D721Med (cell line): ENCODE measurements at places on chromosomes 16 and 17.
A peak's percentile ranks its signal among the peaks of the same experiment; 100 is the strongest.

DNA sequence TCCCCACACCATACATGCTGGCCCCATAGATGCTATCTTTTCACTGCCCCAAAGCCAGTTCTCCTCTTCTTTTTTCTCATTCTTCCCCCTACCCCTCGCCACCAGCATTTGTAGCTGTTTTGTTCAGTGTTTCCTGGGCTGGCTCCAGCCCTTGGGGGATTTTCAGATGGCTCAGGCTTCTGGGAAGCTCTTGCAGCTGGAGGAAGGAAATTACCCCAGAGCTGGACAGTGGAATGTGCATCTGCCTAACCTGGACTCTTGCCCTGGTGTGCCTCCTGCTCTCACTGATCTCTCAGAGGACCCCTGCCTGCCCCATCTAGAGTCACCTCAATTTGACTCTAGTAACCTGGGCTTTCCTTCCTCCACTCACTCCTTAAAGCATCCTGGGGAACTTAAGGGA, 82.8 kb downstream of the MYH13 start:
- DNase-seq = no peak

DNA sequence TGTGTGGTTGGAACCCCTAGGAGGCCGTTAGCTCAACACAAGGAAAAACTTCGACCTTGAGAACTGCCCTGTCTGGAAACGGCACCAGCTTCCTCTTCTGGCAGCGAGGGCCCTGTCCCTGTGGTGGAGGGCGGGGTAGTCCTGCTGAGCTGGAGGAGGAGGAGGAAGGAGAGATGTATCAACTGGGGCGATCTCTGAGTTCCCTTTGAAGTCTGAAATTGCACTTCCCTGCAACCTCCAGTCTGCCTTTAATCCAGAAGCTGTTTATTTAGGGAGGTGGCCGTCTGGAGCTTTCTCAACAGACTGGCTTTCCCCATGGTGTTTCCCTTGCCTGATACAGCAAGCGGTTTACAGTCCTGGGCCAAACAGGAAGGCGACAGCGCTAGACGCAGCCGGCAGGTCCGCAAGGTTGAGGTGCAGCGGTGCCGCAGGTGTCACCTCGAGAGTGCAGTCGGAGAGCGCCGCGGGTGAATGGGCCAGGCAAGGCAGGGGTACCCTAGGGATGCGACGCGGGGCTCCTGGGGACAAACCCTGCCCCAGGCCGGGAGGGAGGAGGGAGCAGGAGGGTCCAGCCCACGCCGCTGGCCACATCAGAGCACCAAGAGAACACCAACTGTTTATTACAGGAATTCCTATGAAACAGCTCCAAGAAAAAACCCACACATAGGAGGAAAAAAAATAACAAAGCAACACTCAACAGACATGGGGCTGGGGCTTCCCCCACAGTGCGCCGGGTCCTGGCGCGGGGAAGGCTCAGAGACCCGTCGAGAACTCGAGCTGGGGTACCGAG, 11.4 kb upstream of the MRPS23 start:
- DNase-seq = peak; percentile 23

- no peak for DNase-seq
Measured at GRCh38 chr17:2406903-2407790, 6.3 kb upstream of the MNT start.

GRCh38 chr16:766820-767640, 6.5 kb downstream of the MSLN start:
- DNase-seq = no peak

DNA sequence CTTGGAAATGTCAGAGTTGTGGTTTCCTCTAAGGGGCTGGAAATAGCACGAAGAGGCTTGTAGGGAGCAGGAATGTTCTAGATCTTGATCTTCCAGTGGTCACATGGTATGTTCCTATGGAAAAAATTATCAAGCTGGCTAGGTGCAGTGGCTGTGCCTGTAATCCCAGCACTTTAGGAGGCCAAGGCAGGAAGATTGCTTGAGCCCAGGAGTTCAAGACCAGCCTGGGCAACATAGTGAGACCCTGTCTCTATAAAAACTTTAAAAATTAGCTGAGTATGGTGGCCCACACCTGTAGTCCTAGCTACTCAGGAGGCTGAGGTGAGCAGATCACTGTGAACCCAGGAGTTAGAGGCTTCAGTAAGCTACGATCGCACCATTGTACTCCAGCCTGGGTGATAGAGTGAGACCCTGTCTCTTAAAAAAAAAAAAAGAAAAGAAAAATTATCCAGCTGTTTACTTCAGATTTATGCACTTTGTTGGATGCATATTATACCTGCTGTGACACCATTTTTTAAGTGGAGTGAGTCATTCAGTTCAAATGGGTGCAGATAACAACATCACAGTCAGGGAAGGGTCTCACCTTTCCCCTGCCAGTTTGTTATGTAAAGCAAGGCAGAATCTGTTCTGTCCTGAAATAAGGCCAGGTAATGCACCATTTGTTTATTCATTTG, 65.7 kb upstream of the LYRM9 start:
- no peak for DNase-seq

DNA sequence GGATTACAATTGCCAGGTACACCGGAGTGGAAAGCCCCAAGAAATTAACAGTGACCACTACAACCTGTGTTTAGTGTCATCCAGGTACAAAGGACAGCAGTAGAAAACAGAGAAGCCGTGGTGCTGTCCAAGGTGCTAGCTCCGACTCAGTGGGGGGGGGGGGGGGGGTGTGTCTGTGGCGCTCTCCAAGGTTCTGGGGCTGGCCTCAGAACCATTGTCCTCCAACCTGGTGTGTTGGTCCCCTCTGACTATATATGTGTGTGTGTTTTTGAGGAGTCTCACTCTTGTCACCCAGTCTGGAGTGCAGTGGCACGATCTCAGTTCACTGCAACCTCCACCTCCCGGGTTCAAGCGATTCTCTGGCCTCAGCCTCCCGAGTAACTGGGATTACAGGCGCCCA, 5.8 kb upstream of the ZNF23 start:
- no peak for DNase-seq

- DNase-seq = no peak
Measured at GRCh38 chr17:17837966-17838962, 1.5 kb upstream of the SREBF1 start.

- no peak for DNase-seq
Measured at GRCh38 chr17:82371333-82372248, at the start of gene UTS2R. TSS of gene UTS2R (plus strand) at chr17:82371765. CDS start at chr17:82374325, 2,560 bp downstream.

- no peak for DNase-seq
Measured at GRCh38 chr17:48439110-48439850, 9.3 kb upstream of the SKAP1 start.

GRCh38 chr17:17024778-17025300, 17.4 kb upstream of the MPRIP start:
- DNase-seq = no peak

- DNase-seq = no peak
Measured at GRCh38 chr17:5553479-5553878, 30.8 kb downstream of the NLRP1 start.
